ENCODE measurements at places on chromosomes 3 and 15.

DNA sequence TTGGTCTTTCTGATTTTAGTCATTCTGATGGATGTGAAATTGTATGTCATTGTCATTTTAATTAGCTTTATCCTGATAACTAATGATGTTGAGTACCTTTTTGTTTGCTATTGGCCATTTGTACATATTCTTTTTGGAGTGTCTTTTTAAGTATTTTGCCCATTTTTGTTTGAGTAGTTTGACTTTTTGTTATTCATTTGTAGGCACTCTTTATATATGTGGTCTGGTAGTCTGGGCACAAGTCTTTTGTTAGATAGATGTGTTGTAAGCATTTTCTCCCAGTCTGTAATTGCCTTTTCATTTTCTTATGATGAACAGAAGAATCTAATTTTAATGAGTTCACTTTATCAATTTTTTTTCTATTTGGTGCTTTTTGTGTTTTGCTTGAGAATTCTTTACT, 14.6 kb downstream of the GPR160 start:
- DNase-seq, result no peak

GRCh38 chr3:128486205-128486628, 6.8 kb downstream of the GATA2 start:
- DNase-seq, result no peak

- no peak for DNase-seq
Observed at GRCh38 chr3:48407542-48408099, 22.3 kb downstream of the PLXNB1 start.

- no peak for DNase-seq
Observed at GRCh38 chr3:173622166-173622565, 224.6 kb downstream of the NLGN1 start.

DNA sequence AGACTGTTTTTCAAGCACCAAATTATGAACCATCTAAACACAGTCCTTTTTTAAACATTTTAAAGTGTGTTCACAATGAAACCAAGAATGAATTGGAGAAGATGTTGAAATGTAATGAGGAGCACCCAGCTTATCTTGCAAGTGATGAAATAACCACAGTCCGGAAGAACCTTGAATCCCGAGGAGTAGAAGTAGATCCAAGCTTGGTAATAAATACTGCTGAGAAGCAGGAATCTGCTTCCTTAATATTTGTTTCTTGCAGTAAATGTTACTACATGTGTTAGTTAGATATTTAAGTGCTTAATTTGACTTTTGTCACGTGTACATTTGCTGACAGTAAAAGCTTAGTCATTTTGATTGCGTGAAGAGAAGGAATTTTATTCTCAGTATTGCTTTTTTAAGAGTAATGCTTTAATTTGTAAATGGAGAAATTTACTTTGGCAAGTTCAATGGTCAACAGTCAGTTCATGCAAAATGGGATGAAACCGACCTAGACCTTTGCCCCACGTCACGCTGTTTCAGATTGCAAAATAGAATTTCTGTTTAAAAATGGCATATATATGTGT, 69.8 kb downstream of the OPA1 start:
- DNase-seq, result no peak

DNA sequence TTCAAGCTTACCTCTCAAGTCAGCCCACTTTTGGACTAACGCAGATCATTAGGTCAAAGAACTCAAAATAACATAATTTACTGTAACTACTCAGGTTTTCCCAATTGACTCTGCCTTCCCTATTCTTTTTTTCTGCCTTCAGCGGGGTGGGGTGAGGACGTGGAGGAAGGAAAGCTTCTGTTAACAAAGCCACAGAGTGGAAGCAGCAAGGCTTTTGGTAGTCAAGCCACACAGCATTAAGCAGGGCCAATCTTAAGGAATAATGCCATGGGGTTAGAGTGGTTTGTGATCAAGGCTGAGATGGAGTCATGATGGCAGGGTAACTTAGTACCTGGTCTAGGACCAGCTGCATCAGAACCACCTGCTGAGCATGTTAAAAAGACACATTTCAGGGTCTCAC, 277.5 kb downstream of the TIGIT start:
- DNase-seq, result no peak

DNA sequence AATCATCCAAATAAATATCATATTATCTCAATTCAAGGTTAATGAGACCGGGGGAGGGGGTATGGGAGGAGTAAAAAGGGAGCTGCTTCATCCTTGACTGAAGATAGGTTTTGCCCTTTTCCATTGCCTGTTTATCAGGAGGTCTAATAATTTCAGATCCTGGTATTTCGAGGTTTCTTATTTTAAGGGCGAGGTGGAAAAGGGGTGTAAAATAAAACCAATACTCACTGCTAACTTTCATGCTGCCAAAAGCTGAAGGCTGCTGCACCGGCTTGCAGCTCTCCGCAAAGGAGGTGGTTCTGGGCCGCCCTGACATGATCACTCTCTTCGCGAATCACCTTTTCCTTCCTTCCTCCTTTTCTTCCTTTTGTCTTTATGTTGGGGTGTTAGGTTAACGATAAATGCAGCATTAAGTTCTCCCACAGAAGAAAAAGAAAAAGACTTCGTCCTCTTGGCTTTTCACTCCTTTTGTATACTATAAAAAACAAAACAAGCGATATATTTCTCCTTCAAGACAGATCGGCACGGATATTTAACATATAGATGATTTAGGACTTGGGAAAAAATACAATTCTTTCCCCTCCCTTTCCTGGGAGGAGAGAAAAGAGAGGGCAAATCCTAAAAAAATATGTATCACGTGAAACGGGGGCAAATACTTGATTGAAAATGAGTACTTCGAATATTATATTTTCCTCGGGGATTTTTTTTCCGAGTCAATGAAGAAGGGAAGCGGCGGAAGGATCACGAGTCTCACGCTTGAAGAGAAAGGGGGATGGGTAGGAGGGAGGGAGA, 932 bp downstream of the GSK3B start:
- DNase-seq, result peak; percentile 24

DNA sequence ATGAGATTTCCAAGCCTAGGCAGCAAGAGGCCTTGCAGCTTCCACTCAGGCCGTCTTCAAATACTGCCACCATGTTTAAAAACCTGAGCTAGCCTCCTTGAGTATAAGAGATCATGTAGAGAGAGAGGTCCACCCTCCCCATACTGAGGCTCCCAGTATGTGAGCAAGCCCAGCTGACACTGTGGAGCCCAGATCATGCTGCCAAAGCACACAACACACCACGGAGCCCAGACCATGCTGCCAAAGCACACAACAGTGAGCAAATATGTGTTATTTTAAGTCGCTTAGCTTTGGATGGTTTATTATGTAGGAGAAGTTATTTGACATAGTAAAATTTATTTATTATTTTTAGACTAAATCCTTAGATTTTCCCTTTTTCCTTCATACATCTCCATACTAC, 333.7 kb downstream of the CTNNB1 start:
- DNase-seq, result no peak

- no peak for DNase-seq
Observed at GRCh38 chr15:84835661-84836337, 18.6 kb downstream of the ALPK3 start.

DNA sequence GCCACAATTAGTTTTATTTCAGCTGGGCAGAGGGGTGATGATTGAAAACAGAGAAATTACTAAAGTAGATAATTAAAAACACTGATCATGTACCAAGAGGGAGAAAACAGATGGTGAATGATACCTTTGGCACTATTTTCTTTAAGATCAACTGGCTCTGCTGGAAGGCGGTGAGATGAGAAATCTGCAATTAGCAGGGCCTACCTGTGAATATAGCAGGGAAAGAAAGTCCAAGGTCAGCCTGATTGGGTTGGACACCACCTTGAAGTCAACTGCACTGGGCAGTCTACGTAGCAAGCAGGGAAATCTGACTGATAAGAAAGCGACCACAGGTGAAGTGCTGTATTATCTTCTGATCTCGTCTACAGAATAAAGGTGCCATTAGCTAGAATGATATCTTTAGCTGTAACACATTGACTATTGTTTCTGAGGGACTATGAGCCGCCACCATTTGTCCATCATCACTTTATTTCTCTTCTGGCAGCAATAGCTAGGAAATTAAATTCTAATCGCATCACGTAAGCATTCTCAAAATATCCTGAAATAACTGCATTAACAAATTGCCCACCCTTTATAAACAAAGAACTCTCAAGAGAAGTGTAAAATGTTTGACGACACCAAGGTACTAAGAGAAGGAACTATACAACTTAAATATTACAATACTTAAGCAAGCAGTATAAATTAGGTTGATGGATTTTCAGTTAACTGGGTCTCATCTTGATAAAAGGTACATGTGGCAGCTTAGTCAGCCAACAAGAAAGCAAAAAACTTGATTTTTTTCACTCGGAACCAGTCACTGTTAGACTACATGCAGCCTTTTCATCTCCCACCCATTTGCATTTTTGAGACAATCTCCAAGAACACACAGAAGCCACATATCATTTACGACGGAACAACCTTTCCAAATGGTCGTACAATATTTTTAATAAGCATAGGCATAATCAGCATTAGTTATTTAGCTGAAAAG, 1.3 kb downstream of the NEDD4 start:
- no peak for DNase-seq

DNA sequence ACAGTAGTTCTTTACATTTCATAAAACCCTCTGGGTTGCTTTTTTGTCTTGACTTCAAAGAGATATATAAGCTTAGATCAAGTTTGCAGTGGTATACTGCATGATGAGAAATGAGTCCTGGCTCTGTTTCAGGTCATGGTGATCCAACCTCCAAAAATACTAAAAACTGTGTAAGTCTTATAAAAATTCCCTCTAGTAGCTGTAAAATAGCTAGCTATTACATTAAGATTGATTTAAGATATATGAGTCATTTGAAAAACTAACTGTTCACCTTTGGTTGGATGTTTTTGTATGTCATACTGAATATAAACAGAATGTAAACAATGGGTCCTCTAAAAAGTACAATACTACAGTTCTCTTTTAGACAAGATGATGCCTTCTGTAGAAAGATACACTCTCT, 879.2 kb downstream of the ROBO1 start:
- no peak for DNase-seq

DNA sequence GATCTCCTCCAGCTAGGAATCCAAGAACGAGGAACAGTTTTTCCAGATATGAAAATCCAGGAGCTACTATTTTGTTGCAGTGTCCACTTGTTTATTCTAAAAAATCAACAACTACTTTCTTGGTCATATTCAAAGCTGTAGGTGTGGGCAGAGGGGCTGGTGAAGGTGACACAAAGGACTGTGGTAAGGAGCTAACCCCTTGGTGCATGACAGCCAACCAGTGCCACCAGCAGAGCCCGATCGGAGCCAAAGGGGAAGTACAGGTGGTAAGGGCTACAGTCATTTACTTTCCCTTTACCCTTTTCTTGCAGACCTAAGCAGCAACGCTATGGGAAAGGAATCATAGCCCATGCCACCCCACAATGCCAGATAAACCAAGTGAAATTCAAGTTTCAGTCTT, 30.7 kb downstream of the PLA1A start:
- no peak for DNase-seq

GRCh38 chr3:175007306-175007705, 148.2 kb downstream of the NAALADL2 start:
- DNase-seq, result no peak

GRCh38 chr3:105809208-105809888, 59.5 kb downstream of the CBLB start:
- no peak for DNase-seq

GRCh38 chr3:178517665-178518334, 18.4 kb upstream of the KCNMB2 start:
- DNase-seq, result no peak

DNA sequence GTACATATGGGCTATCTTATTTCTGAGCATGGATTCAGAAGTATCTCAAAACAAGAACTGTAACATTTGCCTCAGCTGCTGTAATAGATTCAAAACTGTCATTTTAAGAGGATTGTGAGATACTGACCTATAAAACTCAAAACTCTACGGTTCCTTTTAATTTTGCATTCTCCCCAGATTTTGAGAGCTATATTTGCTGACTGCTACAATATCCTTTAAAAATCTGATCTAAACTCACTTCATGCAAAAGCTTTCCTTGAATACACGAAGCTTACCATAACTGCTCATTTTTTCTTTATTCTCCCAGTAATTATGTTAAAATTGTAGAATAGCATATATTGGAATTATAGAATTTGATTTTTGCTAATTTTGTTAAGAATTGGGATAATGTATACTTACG, 158.7 kb upstream of the ROBO1 start:
- DNase-seq, result no peak

- DNase-seq, result no peak
Observed at GRCh38 chr3:129025108-129025507, 24.0 kb downstream of the EFCC1 start.

DNA sequence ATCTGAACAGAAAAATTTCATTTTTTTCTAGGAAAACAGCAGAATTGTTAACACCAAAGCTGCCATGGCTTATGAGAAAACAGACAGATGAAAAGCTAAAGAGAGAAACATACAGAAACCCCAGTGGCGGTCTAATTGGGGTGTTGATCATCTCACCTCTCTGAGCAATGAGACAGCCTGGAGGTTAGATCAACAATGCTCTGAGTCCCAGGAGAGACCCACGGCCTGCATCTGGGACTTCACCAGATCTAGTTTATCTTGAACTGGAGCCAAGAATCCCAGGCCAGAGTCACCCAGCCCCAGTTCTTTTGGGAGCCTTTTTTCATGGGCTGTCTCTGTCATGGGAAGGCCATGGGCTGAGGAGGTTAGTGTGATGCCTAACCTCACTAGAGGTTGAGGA, 3.5 kb upstream of the GALNT15 start:
- no peak for DNase-seq

DNA sequence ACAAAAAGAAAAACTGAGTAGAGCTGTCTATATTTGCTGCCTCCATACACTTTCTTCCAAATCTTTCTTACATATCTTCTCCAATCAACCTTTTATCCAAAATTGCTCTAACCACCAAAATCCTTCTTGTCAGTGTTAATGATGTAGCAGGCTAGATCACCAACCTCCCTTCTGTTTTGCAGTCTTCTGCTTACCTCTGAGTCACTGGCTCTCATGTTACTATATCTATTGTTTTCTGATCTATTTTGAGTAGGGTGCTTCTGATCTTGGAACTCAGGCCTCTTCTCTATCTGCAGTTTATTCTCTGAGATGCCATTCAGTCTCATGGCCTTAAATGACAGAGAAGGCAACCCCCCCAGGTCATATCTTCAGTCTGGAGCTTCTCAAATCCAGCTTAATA, 26.3 kb upstream of the AADAC start:
- DNase-seq, result no peak

- no peak for DNase-seq
Observed at GRCh38 chr3:156681002-156681401, 6.6 kb downstream of the TIPARP start.

GRCh38 chr3:46184469-46184868, 23.6 kb downstream of the CCR1 start:
- no peak for DNase-seq

DNA sequence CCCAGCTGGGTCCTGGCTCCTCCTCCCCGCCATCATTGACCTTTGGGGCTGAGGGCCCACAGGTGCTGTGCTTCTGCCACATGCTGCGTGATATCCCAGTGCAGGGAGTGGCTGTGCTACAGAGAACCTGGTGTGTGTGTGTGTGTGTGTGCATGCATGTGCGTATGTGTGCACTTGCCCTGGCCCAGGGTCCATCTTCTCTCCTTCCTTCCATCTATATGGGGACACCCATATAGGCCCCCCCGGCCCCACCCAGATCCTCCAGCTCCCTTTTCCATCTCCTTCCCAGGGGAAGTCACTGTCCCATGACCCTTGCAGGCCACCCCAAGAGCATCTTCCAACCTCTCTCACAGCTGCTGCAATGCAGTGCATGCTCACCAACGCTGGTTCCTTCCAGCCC, 12.6 kb downstream of the RASGRF1 start:
- DNase-seq, result no peak
